Ovary (tissue), 10 donors: ENCODE measurements at places on chromosomes 11 and 22. TPM values are rescaled to one million over a fixed set of nuclear protein-coding genes. Genes with fewer than 3 reads are reported as not detected.

DNA sequence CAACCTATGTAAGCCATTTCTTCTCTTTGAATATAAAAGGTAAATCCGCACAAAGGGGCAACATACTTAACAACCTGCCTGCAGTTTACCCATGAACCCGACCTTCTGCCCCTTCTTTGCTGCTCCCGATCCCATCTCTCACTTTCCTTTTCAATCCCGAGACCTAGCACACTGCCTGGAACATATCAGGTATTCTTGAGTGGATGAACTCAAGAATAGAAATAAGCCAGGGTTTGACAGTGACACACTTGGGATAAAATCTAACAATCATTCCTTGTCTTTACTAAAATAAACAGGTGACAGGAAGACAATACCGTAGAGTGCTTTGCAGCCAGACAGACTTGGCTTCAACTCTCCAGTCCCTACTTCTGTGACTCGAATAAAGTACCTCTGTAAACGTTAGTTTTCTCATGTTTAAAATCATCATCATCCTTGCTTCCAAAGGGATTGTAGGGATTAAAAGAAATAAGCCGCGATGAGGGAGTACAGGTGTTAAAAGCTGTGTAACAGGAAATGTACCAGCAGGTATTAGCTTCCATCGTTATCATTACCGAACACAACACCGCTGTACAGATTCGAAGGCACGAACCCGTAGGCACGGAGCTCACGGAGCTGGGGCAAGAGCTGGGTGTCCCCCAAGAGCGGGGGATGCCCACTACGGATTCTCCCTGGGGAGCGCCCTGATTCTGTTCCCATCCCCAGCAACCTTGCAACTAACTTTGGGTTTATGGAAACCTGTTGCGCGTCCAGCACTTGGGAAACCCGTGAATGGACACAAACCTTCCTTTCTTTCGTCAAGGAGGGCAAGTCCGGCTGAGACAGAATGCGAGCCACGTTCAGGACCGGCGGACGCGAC lies 720 bp downstream of the UFD1 start:
- DNase-seq: no peak
- no peaks in the 10 kb centered on the region for H3K36me3 ChIP-seq
- peak overlapping the region; percentile 79 for H3K27ac ChIP-seq
- peak overlapping the region; percentile 76 for H3K4me3 ChIP-seq

DNA sequence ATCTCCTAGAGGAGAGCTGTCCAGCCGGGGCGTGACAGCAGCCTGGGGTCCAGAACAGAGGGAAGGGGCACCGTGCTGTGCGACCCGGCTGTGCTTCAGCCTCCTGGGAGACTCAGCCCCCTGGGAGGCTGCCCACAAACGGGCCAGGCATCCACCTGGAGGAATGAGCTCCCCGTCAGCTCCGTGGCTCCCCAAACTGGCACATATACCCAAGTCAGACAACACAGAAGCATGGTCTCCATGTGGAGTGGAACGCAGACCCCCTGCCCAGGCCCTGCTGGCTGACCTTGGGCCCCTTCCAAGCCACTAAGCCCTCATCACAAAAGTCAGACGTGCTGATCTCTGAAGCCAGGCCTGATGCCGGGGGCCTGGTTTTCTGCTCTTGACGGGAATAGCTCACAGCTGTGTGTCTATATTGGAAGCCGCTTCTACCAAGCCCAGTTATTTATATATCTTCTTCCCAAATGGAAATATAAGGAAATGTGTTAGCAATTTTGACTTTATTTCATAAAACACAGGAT lies 91.7 kb downstream of the BRD1 start:
- no peak overlapping the region for H3K4me3 ChIP-seq
- no peaks in the 10 kb centered on the region for H3K36me3 ChIP-seq
- no peak overlapping the region for H3K27ac ChIP-seq

Gene CTTN
- total RNA-seq: 207 TPM

DNA sequence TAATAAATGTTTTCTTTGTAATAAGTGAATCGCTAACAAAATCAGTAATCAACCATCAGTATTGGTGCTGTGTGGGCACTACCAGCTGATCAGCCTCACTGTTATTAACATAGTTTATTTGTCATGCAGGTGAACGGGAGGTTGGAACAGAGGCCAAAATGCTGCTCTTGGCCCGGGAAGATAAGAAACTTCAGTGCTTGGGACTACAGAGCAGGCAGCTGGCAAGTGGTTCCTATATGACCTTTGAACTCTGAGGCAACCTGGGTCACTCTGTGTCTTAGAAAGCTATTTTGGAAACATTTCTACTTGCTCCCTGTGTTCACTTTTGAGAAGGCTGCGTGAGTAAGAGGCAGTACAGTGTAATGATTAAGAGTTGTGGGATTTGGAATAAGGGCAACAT lies 36.5 kb upstream of the DNAJB13 start:
- H3K4me3 ChIP-seq: no peak overlapping the region
- DNase-seq: no peak
- H3K27ac ChIP-seq: no peak overlapping the region
